ENCODE measurements at places on chromosomes 16 and 17.

- no peak for DNase-seq
Measured at GRCh38 chr17:10652984-10653659, 4.0 kb downstream of the MYH3 start.

DNA sequence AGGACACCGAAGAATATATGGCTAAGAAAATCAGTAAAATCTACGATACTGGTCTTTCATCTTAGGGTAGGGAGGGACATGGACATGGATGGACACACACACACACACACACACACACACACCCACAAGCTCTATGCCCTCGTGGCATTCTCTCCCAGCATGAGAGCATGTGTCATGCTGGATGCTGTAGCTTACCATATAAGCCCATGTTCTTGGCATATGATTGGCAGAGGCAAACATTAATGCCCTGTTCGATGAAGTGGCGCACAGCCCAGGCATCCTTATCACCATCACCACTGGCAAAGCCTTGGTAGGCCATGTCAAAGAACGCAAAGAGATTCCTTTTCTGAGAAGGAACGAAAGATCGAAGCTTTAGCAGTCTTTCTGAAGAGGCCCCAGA lies 17.6 kb downstream of the GOT2 start:
- no peak for DNase-seq

- no peak for DNase-seq
Measured at GRCh38 chr17:66676421-66676820, 158.5 kb upstream of the CACNG5 start.

DNA sequence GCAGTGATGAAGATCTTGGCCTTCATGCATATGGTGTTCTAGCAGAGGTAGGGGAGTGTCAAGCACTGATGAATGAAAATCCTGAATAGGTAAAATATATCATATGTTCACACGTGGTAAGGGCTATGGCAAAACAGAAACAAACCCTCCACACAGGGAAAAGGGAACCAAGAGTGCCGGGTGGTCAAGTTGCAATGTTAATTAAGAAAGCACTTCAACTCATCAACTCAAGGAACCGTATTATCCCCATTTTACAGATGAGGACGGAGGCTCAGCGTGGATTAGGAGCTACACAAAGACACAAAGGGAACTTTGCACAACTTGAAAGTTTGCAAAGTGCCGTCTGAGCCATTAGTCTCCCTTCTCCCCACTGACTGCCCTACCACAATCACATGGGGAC lies 28.1 kb upstream of the MEOX1 start:
- no peak for DNase-seq

DNA sequence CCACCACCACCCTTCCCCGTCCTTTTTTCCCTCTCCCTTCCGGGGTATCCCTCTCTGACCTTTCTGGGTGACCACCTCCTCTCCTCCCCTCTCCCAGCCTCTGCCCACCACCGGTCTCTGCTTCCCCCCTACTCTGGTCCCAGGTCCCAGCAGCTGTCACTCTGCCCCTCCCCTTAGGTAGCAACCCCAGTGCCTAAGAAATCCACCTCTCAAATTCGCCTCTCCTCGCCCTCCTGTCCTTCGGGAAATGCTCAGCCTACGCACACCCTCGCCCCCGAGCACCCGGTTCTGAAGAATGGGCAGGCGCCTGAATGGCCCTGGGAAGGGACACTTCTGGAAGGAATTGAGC lies 775 bp upstream of the SP6 start:
- DNase-seq: no peak

GRCh38 chr16:66695935-66696668 lies 441 bp downstream of the CMTM4 start:
- DNase-seq: peak; percentile 2

- DNase-seq: no peak
Measured at GRCh38 chr17:82100502-82101298, 2.7 kb upstream of the FASN start.

DNA sequence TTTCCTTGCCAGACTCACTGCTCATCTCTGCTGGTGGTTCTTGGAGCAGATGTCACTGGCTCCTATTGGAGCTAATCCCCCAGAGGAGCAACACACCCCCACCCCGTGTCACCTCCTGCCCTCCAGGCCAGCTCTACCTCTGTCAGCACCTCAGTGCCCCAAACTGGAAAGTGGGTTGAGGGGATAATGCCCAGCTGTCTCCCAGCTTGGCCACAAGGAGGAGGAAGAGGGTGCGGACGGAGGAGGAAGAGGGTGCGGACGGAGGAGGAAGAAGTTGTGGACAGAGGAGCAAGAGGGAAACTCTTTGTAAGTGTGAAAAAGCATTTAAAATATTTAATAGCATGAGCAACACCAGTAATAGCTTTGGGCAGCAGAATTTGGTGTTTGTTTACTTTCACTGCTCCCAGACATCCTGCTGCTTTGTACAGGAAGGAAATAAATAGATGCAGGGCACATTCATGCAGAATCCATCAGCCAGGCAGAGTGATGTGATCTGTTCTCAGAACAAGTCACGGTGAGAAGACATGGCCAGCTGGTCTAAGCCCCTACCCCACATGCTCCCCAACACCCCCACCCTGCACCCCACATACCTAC lies 82.5 kb downstream of the C17orf67 start:
- DNase-seq: no peak

DNA sequence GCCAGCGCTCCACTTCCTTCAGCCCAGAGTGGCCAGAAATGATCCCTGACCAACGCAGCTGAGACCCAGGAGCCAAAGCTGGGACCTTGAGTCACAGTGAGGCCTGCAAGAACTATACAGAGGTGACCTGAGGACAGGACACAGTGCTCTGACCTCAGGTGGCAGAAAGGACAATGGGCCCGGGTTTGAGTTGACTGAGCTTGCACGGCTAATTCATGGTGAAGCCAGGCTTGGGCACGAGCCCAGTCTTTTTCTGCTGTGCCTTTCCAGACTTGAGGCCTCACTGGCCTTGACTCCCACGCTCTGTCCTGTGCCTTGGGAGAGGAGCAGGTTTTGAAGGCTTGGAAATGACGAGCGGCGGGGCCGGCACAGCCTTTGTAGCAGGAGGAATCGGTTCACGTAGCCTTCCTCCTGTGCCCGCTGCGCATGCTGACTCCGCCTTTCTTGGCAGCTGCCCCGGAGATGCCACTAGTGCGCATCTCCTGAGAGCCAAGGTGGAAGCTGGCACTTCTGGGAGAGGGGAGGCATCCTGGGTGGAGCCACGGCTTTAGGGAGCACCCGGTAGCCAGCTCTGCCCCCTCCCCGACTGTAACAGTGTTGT lies 34.9 kb downstream of the NDEL1 start:
- DNase-seq: no peak

DNA sequence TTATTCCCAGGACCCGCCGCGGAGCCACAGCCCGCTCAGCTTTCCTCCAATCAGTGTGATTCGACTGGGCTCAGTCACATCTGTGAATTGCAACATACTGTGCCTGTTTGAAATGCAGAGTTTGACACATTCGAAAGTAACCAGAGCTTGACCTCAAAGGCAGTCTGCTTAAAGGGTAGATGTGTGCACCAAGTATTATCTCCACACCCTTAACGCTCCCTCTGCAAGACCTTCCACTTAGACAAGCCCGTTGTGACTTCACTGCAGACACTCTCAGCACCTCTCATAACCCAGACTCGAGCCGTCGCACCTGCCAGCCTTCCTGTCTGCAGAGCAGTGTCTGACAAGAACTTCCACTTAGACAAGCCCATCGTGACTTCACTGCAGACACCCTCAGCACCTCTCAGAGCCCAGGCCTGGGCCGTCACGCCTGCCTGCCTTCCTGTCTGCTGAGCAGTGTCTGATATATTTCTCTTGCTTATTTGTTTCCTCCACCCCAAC lies 3.7 kb downstream of the KLHDC4 start:
- no peak for DNase-seq

DNA sequence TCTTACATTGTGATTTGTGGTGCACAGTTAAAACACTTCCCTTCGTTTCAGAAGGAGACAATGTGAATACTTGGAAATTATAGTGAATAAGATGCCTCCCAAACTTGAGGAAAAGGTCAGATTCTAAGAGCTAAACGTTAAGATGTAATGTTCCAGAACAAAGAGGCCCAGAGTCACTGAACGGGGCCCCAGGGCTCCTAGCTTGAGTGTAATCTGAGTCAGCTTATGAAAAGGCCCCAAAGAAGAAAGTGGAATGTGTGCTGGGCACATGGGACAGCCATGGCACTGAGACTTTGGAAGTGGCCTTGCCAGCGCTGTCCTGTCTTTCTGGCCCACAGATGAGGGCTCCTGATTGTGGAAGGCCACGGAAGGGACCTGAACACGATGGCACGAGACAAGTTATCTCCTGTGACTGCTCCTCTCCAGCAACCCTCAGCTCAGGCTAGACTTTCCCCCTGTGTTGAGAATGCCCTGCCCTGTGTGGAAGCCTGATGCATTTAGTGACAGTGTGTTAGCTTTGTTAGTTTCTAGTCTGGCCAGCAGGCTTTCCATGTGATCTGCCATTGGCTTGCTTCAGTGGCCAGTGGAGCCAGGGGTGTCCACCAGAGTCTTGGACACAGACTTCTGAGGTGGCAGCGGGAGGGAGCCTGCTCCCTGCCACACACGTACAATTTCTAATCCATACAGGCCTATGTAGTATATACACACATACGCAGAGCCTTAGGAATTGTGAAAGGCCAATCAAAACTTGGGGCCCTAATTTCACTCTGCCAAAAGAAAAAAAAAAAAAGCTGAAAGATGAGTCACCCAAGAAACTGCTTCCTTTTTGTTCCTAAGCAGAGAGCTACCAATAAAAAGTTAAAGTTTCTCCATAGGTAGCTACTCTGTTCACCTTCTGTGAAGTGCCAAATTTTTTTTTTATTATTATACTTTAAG lies 13.1 kb downstream of the SPATA33 start:
- DNase-seq: no peak

GRCh38 chr17:42623732-42624596 lies 14.5 kb downstream of the TUBG1 start:
- no peak for DNase-seq

DNA sequence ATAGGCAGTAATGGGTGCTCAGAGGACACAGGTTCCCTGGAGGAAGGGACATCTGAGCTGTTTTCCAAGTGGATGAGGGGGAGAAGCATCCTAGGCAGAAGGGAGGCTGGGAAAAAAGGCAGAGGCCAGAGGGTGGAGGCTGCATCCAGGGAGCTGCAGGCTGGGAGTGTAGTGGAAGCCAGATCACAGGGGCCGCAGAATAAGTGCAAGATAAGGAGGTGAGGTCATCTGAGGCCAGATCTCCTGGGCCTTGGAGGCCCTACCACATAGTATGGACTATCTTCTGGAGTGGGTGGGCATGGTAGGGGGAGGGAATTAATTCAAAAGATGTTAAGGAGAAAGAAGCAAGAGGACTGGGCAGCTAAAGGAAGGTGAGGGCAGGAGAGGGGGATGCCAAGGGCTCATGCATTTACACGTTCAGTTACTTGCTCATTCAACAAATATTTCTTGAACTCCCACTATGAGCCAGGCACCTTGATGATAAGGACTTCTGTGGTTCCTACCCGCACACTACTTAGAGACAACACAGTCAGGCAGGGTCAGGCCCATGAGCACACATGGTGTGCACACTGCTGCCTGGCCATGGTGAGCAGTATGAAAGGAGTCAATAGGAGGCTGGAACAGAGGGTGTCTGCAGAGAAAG lies 2.4 kb upstream of the RIPOR1 start:
- no peak for DNase-seq

DNA sequence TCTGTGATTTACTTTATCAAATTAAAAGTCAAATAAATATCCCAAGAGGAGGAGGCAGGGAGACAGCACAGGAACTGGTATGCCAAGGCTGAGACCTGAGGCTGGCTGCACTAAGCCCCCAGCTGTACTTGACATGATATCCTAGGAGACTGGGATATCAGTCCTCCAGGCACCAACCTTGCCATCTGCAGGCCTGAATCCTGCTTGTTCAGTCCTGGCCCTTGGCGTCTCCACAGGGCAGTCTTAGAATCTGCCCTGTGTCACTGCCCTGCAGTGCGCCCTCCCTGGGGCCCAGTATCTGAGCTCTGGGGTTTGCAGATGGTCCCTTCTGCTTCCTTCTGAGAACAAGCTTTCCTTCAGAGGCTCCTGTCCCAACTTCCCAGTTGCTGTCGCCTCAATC lies 75.9 kb downstream of the HS3ST3A1 start:
- no peak for DNase-seq

GRCh38 chr16:27228045-27228444 lies 24.7 kb downstream of the KDM8 start:
- no peak for DNase-seq

DNA sequence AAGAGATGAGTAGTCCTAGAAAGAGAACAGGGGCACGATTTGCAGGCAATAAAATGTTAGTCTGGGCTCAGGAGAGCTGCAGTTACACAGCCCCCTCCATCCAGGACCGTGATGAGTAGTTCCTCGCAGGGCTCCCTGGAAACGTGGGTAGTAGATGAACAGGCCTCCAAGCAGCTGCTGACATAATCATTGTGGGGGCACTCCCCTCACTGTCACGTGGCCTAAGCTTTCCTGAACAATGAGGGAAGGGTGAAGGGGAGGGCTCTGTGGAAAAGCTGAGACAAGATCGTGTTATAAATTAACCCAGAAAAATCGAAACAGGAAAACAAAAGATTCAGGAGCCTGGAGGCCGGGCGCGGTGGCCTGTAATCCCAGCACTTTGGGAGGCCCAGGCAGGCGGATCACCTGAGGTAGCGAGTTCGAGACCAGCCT lies 1.3 kb upstream of the PER1 start:
- peak; percentile 50 for DNase-seq

DNA sequence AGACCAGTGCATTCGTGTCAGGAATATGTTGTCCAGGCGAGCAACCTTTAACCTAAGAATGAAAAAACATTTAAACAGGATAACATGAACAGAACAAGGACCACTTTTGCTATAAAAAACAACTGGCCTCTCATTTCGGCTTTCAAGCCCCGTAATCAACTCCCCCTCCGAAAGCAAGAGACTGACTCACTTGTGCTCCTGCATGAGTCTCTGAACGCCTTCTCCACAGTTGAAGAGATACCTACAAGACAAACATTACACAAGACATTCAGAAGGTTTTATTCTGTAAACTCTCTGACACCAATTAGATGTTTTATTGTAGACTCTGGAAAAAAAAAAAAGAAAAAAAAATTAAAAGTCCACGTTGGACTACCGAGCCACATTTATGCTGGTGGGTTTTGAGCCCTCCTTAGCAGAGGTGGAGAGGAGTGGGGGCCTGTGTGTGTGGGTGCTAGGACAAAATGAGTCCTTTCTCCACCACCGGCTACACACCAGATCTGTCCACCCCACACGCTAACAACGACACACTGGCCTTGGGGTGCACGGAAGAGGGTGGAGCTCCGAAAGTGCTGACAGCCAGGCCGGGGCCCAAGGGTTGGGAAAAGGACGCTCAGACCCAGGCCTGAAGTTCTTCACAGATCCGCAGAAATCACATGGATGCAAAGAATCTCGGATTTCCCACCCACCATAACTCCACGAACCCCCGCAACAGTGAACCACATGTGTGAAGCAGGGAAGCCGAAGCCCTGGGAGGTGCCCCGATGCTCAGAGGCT lies 759 bp downstream of the ELAC2 start:
- no peak for DNase-seq

- no peak for DNase-seq
Measured at GRCh38 chr17:9195411-9195810, 174.1 kb downstream of the NTN1 start.

GRCh38 chr16:67244387-67245185 lies 2.7 kb downstream of the FHOD1 start:
- DNase-seq: peak; percentile 63

- no peak for DNase-seq
Measured at GRCh38 chr16:1908983-1909382, 9.2 kb downstream of the HS3ST6 start.

- no peak for DNase-seq
Measured at GRCh38 chr17:59899099-59899498, 6.2 kb downstream of the RPS6KB1 start.

GRCh38 chr16:24990803-24991202 lies 24.4 kb downstream of the ARHGAP17 start:
- no peak for DNase-seq

- no peak for DNase-seq
Measured at GRCh38 chr16:56774016-56774680, 44.2 kb downstream of the NUP93 start.
